ENCODE measurements at places on chromosomes 4 and X. TPM values are rescaled to one million over a fixed set of nuclear protein-coding genes. Genes with fewer than 3 reads are reported as not detected.

GAB3 gene
- total RNA-seq = 1.2 TPM

GRCh38 chrX:118528071-118528737 lies 32.6 kb downstream of the DOCK11 start:
- DNase-seq = no peak

DNA sequence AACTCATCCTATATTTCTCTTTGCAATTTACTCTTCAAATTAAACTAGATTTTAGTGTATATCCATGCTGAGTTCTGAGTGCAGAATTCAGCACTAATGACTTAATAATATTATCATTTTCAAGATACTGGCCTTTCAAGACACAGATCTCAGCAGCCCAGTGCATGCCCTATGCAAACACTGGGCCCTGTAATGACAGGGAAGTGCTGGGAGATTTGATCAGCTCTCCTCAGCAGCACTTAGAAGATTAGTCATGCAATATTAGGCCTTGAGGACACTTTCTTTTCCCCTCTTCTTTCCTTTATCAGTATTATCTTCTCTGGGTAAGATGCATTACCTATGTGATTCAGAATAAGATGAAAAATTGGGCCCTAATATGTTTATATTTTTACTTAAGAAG lies 207.1 kb downstream of the PPP3CA start:
- DNase-seq = no peak

DNA sequence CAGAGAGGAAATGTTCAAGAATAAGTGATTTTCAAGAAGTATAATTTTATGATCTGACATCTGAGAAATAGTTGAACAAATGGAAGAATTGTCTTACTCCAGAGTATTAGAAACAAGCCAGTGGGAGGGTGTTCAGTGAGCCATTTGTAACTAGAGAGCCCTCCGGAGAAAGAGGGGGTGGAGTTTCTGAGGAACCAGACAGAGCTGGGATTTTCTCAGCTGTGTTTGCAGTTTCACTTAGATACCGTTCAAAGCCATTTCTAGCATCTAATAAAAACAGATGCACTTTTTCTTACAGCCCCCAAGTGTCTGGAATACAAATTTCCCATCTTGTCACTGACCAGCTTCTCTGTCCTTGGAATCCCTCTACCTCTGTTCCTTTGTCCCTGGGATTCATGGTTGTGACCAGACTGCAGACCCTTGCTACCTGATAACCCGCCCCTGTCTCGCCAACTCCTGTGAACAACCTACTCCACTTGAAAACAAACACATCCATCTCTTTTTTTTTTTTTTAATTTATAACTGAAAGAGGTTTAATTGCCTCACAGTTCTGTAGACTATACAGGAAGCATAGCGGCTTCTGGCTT lies 132.8 kb upstream of the KLF3 start:
- DNase-seq = no peak

ARHGAP10 gene
- 7.7 TPM for total RNA-seq

DNA sequence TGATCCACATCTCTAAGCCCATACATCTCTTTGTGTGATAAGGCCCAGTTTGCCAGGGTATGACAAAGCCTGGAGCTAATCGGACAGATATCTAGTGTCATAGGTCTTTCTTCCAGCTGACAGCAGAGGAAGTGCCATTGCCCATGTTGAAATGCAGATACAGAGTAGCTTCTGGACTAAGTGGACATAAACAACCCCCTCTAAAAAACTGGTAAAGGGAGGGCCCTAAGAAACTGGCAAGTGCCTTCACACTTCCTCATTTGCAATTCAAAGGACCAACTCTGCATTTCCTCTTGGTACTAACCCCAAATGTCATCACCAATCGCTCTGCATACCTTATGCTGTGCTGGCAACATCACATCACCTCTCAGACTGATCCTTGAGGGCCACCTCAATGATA lies 20.8 kb downstream of the ARHGEF6 start:
- DNase-seq = no peak

- DNase-seq = no peak
These were observed 151.9 kb upstream of the PLAC1 start for GRCh38 chrX:134810211-134810610.

DNA sequence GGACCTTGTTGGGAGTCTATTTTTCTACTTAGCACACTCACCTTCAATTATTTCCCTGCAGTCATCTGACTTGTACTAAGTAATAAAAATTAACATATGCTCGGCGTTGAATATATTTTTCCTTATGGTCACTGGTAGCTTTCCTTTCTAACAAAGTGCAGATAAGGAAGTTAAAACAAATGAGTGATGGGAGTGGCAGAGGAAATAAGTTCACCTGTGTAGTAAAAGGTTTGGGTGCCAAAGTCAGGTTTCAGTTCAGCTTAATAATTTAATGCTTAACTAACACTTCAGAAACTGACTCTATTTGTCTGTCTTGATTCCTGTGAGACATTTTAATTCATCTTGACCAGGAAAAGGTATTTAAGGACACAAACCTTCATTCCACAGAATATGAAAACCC lies 184.4 kb downstream of the PCDH7 start:
- DNase-seq = no peak

SCARB2 gene
- total RNA-seq = 44.7 TPM

TMEM47 gene
- 4.3 TPM for total RNA-seq

- no peak for DNase-seq
These were observed 45.6 kb upstream of the CHRNA9 start for GRCh38 chr4:40289366-40290188.

DNA sequence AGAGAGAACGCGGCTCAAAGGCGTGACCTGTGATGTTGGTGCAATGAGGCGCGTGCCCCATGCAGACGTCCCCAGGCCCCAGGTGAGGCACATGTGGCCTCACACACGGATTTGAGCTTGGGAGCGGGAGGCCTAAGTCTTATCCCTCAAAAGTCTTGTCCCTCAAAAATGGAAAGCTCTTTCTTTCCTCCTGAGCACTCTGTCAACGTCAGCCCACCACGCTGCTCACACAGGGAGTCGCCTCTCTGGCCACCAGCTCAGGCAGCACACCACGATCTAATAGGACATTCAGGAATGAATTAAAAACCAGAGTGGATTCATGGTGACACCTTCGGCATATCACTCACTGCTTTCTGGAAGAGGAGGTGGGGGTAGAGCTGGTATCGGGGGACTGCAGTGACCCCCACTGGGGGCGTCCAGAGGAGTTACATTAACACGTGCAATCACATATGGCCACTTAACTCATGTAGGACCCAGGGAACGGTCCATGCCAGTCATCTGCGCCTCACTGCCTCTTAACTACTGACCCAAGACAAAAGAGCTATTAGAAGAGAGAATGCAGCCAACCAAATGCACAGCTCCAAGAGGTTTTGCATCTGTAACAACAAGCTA lies 21.9 kb upstream of the CYP4V2 start:
- DNase-seq = no peak

DNA sequence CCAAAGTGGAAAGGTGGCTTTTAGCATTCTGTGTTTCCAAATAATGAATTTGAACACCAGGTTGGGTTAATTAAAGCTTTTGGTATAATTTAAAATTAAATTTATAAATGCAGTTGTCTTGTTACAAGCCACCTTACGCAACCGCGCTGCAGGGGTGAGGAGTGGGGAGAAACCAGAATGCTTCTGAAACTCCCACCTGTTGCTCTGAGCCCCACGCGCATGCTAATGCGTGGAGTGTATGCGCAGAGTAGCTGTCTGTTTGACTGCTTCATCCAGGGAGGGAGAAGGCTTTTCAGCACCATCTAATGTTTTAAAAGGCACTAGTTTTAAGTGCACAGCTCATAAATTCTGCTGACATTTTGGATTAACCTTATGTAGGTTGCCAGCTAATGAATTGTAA lies 12.5 kb downstream of the OGT start:
- no peak for DNase-seq

DNA sequence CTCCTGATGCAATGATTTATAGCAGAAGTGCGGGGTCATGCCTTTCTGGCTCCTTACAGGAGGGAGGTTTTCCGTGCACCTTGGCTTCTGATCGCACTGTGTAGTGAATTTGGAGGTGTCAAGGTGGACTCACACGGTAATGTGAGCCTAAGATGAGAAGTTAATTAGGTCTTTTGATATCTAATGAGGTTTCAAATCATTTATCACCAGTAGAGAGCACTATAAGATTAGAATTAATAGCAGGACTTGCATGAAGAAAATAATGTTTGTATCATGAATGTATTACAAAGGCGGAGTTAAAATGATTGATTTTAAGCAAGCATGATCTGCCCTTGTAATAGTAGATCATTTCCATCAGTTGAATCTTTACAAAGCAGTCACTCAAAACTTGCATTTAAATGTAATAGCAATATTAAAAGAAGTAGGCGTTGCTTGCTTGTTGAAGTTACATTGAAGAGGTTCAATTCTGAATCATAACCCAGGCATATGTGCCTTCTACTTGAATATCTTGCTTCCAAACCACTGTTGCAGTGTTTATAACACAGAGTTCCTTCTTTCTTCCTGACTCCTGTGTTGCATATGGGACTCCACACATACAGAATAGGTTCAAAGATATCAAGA lies 152.1 kb downstream of the FMR1NB start:
- DNase-seq = no peak

DNA sequence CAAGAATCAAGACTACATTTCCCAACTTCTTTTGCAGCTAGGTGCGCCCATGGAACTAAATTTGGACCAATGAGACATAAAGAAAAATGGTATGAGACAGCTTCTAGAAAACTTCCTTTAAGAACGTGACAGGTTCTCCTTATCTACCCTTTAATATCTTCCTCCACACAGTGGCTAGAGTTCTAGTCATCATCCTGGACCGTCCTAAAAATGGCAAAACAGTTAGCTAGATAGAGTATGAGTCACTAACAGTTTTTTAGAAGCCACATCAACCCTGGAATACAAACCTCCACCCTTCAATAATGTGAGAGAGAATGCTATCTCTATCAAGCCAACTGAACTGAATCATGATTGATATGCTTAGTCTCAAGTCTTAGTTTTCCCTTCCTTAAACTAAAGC lies 267.9 kb upstream of the SLC7A11 start:
- no peak for DNase-seq

- peak; percentile 42 for DNase-seq
These were observed 155.5 kb downstream of the PDGFRA start for GRCh38 chr4:54384563-54384962.

MGARP gene
- total RNA-seq = 105 TPM

DNA sequence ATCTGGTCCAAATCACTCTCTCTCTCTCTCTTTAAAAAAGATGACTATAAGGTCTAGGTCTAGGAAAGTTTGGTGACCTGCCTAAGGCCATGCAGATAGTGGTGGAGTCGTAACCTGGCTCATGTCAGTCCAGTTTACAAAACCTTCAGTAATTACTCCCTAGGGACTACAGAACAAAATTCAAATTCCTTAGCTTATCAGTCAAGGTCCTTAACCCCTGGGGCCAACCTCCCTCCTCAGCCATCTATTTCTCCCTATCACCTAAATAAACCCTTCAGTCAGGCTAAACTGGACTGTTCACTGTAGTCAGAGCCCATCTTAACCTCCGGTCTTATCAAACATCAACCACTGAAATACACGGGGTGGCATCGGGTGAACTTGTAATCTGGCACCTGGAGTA lies 68.9 kb downstream of the MAP3K15 start:
- DNase-seq = no peak

MTCP1 gene
- total RNA-seq = 79.5 TPM

FREM3 gene
- not detected for total RNA-seq
